ENCODE measurements at places on chromosomes 11 and 22. TPM values are rescaled to one million over a fixed set of nuclear protein-coding genes. Genes with fewer than 3 reads are reported as not detected.

The BUD13 gene
- 17.8 TPM for total RNA-seq

DNA sequence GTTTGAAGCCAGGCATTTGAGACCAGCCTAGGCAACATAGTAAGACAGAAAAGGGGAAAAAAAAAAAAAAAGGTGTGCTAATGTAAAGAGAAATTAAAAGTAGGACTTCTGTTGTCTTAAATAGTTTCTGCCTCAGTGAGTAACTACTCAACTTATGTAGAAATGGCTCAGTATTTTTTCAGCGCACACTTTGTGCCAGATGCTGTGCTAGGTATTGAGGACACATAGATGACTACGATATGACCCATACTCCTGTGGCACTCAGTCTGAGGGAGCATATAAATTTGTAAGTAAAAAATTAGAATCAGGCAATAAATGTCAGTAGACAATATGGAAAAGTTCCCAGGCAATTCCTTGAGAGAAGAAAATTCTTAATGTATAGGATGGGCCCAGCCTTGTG, 93.9 kb downstream of the YAP1 start:
- H3K27ac ChIP-seq: no peak overlapping the region
- H3K27me3 ChIP-seq: no peaks in the 10 kb centered on the region
- no peaks in the 10 kb centered on the region for H3K4me1 ChIP-seq

- no peaks in the 10 kb centered on the region for H3K4me1 ChIP-seq
- H3K27me3 ChIP-seq: peaks cover 2% of the 10 kb centered on the region
- no peak overlapping the region for H3K27ac ChIP-seq
- DNase-seq: no peak
- no peak overlapping the region for H3K4me3 ChIP-seq
- no peaks in the 10 kb centered on the region for H3K36me3 ChIP-seq
Observed at GRCh38 chr11:12975195-12975594, 33.9 kb upstream of the RASSF10 start.

The TRIM77 gene
- total RNA-seq: not detected

DNA sequence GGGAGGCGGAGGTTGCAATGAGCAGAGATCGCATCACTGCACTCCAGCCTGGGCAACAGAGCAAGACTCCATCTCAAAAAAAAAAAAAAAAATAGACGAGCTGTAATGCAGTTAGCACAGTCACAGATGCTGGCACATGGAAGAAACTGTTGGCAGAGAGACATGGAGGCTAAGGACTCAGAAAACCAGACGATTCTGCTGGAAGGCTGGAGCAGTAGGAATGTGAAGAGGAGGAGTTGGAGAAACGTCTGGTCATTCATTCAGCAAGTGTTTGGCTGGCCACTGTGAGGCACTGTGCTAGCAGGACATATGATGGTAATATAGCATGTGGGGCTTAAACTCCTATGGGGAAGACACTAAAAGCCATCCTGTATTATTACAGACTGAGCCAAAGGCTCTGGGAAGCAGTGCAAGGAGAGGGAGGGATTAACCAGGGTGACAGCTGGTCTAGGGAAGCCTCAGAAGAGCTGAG, 5.0 kb downstream of the UQCR10 start:
- no peaks in the 10 kb centered on the region for H3K27me3 ChIP-seq
- H3K4me1 ChIP-seq: peaks cover 11% of the 10 kb centered on the region
- H3K36me3 ChIP-seq: peaks cover 19% of the 10 kb centered on the region
- H3K27ac ChIP-seq: no peak overlapping the region
- peak; percentile 89 for DNase-seq
- no peak overlapping the region for H3K4me3 ChIP-seq

GRCh38 chr11:107799218-107799859, 59.2 kb downstream of the SLC35F2 start:
- no peaks in the 10 kb centered on the region for H3K27me3 ChIP-seq
- H3K27ac ChIP-seq: no peak overlapping the region
- H3K4me1 ChIP-seq: no peaks in the 10 kb centered on the region
- peak; percentile 86 for DNase-seq
- H3K4me3 ChIP-seq: no peak overlapping the region

DNA sequence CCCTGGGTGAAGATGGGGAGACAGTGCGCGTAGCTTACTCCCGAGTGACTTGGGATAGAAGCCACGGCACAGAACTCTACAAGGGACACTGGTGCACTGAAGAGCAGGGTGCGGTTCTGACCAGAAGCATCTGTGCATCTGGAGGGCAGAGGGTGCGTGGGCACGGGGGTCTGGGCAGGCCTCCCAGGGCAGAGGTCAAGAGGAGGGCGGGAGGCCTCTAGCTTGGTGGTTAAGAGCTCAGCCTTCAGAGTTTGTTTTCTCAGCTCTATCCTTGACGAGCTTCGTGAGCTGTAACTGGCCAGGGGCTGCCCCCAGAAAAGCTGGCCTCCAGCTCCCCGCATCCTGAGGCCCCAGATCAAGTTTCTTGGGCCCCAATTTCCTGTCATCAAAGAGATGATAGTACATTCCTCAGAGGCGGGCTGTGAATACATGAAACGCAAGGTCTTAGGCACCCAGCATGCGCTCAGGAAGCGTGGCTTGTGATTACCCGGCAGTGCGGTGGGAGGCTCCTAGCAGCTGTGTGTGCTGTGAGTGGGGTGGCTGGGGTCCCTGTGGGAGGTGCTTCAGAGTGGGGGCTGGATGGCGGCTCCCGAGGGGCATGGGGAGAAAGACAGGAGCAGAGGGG, 6.0 kb upstream of the BID start:
- H3K4me3 ChIP-seq: no peak overlapping the region
- H3K27me3 ChIP-seq: no peaks in the 10 kb centered on the region
- no peaks in the 10 kb centered on the region for H3K36me3 ChIP-seq
- peaks cover 31% of the 10 kb centered on the region for H3K4me1 ChIP-seq
- DNase-seq: no peak
- H3K27ac ChIP-seq: no peak overlapping the region

DNA sequence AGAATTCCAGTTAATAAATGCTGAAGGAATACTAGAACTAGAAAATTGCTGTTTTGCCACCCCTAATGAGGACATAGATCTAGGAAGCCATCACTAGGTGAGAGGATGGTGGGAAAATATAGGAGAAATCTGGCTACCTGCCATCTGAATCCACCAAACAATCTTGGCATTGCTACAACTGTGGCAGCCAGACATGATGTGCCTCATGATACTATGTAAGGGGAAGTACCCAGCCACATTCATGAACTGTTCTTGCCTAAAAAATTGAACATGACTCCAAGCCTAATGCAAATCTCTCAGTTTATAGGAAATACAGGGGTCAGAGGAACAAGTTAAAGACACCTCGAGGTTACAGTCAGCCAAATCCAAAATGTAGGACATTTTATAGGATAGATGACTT, 72.8 kb downstream of the SFI1 start:
- no peaks in the 10 kb centered on the region for H3K27me3 ChIP-seq
- DNase-seq: no peak
- H3K36me3 ChIP-seq: peaks cover 3% of the 10 kb centered on the region
- no peaks in the 10 kb centered on the region for H3K4me1 ChIP-seq

DNA sequence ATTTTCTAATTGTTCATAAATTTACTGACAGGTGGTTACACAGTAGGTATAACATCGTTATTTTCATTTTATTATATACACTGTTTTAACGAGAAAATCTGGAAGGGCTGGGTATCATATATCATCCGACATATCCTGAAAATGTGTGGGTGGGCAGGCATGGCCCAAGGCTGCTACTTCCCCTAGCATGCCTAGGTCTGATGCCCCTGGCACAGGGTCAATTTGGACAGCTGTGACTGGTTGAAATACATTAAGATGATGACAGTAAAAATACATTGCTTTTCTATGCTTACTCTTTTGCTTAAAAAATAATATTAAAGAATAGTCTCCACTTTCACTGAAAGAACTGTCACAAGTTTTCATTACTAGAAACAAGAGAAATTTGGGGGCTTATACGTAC, 908.8 kb downstream of the OPCML start:
- no peaks in the 10 kb centered on the region for H3K27me3 ChIP-seq
- H3K27ac ChIP-seq: no peak overlapping the region
- DNase-seq: peak; percentile 24
- no peaks in the 10 kb centered on the region for H3K36me3 ChIP-seq
- peaks cover 2% of the 10 kb centered on the region for H3K4me1 ChIP-seq

GRCh38 chr11:2779981-2780849, 80.4 kb upstream of the KCNQ1OT1 start:
- H3K36me3 ChIP-seq: no peaks in the 10 kb centered on the region
- H3K27me3 ChIP-seq: no peaks in the 10 kb centered on the region
- no peak overlapping the region for H3K4me3 ChIP-seq
- peaks cover 50% of the 10 kb centered on the region for H3K4me1 ChIP-seq
- peak overlapping the region; percentile 13 for H3K27ac ChIP-seq
